ENCODE measurements at places on chromosomes 6 and 20.

DNA sequence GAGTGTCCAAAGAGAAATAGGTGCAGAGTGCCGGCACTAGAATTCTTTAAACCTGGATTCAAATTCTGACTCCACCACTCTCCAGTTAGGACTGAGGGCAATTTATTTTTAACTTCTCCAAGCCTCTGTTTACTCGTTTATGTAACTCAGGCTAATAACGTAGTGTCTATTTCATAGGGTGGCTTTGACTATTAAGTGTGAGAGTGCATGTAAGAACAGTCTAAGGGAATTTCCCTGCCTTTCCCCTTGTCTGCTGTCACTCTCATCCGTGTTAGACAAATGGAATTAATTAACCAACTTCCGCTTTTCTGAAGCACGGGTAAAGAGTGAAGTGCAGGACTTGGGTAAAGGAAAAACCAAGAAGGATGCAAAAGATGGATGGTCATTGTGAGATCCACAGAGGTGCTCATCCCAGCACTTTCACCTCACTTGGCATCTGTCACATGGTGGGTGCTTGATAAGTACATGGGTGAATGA, 4.1 kb upstream of the ZKSCAN8 start:
- DNase-seq = peak; percentile 61

GRCh38 chr6:154785075-154785474, 51.9 kb downstream of the SCAF8 start:
- no peak for DNase-seq

DNA sequence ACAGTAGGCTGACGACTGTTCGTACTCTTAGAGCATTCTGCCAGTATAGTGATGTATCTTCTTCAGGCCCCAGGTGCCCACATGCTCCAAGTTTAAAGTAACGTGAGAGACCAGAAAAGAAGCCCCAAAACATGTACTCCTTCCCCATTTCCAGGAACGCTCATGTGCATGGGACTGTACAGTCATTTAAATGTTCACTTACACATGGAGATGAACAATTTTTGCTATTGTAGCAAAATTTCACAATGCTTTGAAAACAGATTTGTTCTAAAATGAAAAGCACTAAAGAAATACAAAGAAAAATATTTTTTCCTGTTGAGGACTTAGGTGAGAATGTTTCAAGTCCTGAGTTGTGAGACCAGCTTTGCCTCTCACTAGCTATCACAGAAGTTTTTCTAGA, 269.3 kb upstream of the PRDM1 start:
- DNase-seq = no peak

DNA sequence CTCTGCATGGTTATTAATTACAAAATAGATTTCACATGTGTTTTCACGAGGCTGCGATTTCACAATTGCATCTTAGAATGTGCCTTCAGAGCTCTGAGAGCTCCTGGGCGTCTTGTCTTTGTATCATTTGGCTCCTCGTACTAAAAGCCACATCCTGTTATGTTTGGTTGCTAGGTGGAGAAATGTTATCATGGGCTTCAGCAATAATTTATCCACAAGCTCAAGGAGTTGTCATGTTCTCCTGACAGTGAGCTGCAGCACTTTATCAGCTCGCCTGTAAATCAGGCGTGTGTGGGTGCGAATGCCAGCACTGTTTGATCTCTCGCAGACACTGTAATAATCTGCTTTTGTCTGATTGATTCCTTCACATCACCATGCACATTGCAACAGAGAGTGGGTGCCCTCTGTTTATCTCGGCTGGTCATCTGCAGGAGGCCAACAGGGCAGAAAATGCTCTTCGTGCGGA, 218.6 kb upstream of the ZFP64 start:
- no peak for DNase-seq

DNA sequence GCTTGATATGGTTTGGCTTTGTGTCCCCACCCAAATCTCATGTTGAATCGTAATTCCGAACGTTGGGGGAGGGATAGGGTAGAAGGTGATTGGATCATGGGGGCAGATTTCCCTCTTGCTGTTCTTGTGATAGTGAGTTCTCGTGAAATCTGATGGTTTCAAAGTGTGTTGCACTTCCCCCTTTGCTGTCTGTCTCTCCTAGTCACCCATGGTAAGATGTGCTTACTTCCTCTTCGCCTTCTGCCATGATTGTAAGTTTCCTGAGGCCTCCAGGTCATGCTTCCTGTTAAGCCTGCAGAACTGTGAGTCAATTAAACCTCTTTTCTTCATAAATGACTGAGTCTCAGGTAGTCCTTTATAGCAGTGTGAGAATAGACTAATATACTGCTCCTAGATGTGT, 19.9 kb downstream of the PFDN4 start:
- no peak for DNase-seq

DNA sequence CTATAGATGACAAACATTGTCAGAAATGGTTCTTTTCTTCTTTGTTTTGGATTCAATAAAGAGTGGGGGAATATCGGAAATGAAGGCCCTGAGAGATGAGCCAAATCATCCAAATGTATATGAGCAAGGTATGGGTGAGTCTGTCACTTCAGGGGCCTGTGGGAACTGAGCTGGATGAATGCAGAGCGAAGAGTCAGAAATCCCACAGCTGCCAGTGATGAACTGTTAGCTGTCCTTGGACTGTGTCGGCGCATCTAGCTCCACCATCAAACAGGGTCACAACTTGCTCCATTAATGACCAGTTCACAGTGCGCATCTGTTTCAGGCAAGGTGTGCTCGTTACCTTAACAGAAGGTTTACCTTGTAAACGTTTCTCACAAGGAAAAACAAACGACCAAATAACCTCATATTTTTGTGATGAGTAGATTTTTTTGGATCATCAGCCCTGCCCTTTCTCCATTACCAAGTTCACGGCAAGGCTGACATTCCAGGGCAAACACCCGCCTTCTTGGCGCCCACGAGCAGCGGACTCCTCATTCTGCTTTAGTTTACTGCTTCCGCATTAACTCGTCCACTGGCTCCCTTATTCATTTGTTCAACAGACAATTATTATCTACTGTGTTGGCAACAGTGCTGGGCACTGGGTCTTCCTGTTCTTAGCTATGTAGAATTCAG, 15.0 kb upstream of the CCN6 start:
- no peak for DNase-seq

GRCh38 chr6:6683969-6684833, 95.7 kb downstream of the LY86 start:
- peak; percentile 90 for DNase-seq

DNA sequence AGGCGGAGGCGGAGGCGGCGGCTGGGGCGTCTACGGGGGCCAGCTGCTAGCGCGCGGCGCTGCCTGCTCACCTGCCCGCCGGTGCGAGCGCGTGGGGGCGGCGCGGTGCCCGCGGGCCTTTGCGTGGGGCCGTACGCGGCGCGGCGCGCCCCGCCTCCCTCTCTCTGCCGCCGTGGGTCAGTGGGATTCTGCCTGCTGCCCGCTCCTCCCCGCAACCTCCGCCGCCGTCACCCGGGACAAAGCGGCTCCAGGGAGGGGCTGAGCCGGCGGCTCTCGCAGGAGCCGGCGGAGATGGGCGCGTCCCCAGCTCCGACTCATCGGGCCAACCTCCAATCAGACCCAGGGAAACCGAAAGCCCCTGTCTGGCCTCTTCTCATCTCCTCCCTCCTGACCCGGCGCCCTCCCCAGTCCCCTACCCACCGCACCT, at the start of gene RCAN2:
Gene RCAN2, minus strand, starts transcription at position 249 of the 427 bp plus-strand sequence.
- no peak for DNase-seq
